ENCODE measurements at places on chromosomes 11 and 22.
A peak's percentile ranks its signal among the peaks of the same experiment; 100 is the strongest.

DNA sequence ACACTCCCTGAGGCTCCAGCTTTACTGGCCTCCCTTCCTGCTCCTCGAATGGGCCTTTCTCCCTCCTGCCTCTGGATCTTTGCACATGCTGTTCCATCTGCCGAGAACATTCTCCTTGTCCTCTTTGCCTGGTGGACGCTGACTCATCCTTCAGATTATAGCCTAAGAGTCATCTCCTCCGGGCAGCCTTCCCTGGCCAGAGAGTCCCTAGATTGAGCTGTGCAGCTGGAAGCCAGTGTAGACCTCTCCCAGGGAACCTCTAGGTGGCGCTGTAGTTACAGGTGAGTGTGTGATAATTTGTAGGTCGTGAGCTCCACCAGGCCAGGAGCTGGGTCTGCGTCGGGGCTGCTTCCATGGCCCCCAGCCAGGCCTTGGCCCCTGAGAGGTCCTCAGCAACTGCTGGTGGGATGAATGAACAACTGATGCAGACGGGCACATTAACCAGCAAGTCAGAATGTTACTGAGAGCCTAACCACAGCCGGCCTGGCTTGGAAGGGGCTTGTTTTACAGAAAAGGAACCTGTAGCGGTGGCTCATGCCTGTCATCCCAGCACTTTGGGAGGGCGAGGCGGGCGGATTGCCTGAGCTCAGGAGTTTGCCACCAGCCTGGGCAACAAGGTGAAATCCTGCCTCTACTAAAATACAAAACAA, 8.7 kb downstream of the PNPLA5 start:
- peak; percentile 21 for DNase-seq

DNA sequence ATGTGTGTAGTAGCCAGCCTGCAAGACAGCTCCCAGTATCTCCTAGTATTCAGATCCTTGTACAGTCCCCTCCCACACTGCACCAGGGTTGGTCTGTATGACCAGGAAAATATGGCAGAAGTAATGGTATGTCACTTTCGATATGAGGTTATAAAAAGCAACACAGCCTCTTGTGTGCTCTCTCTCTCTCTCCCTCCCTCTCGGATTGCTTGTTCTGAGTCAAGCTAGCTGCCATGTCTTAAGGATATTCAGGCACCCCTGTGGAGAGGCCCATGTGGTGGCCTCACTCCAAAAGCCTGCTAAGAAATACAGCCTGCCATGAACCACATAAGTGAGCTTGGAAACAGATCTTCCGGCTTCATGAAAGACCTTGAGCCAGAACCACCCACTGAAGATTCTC, 25.4 kb downstream of the FXYD6 start:
- DNase-seq: no peak

GRCh38 chr11:61293867-61294716, 1.0 kb downstream of the VWCE start:
- DNase-seq: peak; percentile 44

DNA sequence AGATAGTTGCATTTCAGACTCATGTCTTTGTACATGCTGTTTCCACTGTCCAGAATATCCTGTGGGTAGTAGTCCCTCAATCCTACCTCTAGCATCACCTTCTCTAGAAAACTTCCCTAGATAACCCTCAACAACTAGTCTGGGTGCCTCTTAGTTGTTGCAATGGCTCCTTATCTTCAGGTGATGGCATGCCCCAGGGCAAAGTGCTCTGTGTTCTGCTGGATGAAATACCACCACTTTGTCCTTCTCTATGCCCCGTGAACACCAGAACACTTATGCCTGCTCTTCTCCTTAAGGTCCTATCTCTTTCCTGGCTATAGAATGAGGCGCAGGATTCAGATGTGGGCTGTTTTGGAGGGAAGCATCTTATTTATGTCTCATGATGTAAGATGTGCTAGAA, 158.3 kb upstream of the CTSC start:
- DNase-seq: no peak

- DNase-seq: no peak
These were observed 7.0 kb downstream of the CSRP3 start for GRCh38 chr11:19194620-19195308.

DNA sequence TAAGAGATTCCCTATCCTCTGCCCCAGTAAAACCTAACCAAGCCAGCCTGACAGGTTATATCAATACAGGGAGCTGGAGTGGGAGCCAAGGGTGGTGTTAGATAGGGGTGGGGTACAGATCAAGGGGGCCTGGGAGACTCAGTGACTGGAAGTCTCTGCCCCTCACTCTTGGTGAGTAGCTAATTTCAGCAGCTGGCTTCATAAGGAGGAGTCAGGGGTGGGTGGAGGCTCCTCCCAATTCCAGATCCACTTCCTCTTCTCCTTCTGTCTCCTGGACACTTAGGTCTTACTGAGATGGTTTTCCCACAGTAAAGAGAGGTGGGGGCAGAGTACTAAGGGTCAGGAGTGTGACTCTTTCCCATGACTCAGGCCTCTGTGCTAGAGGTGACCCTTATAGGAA, 1.1 kb upstream of the VSIG2 start:
- no peak for DNase-seq

DNA sequence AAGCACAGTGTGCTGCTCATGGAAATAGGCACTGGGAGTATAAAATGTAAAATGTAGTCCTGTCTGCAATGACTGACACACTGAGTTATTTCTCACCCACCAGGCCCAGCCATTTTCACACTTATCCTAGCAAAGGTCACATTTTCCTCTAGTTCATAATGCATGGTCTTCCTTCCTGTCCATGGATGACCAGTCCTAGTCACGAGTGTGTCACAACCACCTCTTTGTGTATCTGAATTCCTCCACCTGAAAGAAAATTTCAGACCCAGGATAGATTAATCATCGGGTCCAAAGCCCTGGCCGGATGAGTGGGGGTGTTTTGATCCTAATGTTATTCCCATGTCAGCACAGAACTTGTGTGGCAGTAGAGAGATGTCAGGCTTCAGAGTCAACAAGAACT, at the start of gene MRGPRX4:
MRGPRX4 (plus strand) TSS at position 172 of the 400 bp plus-strand sequence. CDS start 420 bp downstream, outside the sequence.
- DNase-seq: no peak

Data from activated T-cell treated with anti-CD3 and anti-CD28 coated beads for 4 hours (primary cell).